ENCODE measurements at places on chromosomes 5 and 9.

DNA sequence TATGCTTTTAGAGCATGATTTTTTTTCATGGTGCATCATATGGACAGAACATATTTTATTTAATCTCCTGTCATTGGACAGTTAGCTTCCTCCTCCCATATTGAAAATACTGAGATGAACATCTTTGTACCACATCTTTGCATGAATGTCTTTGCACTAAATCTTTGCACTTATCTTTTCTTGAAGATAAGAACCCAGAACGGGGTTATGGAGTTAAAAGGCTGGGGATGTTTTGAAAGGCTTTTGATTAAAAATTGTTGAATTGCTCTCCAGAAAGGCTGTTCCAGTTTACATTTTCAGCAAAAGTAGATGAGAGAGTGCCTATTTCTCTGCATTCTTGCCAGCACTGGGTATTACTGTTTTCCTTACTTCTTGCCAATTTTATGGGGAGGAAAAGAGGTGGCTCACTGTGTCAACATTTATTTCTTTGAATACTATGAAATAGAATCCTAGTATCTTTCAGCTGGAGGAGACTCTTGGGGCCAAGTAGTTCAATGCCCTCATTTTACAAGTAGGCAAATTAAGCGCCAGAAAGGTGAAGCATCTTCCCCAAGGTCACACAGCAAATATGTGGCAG lies 7.2 kb downstream of the NCS1 start:
- no peak for DNase-seq

DNA sequence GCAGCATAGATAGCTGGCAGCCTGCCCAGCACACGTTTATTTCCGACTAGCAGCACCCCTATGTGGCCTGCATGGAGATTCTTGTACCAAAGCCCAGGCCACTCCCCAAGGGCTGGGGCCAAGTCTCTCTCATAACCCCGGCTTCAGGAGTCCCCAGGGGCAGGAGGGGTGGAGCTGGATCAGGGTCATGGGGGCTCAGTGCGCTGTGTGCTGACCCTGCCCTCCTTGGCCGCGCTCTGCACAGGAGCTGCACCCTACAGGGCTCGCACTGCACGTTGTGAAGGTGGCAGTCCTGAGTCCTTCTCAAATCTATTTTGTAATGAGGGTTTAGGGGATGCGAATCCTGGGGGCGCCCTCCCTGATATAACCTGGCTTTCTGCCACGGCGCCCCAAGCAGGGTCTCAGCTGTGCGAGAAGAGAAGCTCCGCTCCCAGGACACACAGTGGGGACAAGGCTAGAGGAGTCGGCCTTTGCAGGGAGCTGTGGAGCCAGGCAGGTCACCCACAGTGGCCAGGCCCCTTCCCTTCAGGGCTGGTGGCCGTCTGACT lies 28.6 kb downstream of the NKD2 start:
- no peak for DNase-seq

DNA sequence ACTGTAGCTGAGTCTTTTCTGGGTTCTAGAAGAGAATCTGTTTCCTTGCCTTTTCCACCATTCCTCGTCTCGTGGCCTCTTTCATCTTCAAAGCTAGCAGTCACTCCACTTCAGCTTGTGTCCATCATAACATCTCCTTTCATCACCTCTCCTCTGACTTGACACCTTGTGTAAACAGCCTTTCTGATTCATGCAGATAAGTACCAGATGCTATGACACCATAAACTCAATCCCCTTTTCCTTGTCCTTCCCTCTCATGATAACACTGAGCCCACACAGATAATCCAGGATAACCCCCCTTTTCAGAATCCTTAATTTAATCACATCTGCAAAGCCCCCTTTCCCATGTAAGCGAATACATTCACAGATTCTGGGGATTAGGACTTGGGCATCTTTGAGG lies 95.5 kb downstream of the SNX24 start:
- DNase-seq, result no peak

- DNase-seq, result no peak
These were observed 18.6 kb downstream of the HOMER1 start for GRCh38 chr5:79495311-79495710.

- DNase-seq, result no peak
These were observed 243.0 kb downstream of the IRX2 start for GRCh38 chr5:2508514-2508913.

GRCh38 chr5:20023686-20024180 lies 35.7 kb upstream of the CDH18 start:
- no peak for DNase-seq

DNA sequence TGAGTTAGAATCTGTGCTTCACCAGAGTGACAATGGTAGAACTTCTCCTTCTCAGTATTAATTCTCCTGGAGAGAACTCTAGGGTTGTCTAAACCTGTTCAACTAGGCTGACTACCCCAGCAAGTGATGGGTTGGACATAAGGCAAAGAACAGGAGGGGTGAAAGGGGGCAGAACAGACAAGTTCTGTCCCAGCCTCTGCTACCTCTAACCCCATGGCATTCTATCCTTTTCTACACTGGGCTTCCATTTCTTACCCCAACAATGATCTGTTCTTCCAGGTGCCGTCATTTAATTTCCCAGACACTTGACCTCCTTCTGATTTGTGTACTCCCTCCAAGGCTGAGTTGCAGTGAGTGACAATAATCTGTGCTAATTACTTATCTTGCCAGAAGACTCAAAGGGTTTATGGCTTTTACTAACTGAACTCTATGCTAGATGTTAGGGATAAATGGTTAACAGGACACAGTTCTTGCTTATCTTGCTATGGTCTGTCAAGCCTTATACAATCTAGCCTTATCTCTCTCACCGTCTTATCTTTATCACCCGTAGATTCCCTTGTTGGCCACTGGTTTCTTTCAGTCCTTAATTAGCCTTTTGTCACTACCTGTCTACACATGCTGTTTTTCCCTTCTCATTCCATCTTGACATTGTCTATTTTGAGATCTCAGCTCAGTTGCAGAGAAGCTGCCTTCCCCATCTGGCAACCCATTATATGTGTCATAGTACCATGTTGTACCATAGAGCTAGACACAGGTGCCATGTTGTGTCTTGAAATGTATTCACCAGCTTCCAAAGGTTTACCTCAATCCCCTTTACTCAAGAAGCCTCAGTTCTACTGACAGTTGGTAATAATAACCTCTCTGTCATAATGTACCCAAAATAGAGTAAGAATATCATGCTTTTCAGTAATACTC lies 10.0 kb upstream of the MATR3 start:
- peak; percentile 47 for DNase-seq

DNA sequence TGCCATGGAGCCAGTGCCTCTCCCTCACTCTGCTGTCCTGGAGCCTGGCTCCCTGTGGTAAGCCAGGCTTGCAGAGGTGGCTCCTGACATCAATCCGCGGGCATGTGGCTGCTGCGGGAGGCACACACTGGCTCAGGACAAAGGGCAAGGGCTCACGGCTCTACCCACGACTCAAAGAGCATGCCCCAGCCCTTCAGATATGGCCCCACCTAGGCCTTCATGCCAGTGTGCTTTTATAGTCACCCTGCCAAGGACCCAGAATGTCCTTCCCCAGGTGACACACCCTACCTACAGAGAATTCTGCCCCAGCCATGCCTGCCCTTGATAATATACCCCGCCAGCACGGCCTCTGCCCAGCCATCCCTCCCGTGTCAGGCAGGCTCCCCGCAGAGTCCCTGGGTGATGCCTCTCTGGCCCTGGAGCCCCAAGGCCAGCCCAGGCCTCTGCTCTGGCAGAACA lies 1.6 kb downstream of the MGAT4B start:
- no peak for DNase-seq

GRCh38 chr5:113044776-113045465 lies 68.3 kb downstream of the DCP2 start:
- peak; percentile 25 for DNase-seq

DNA sequence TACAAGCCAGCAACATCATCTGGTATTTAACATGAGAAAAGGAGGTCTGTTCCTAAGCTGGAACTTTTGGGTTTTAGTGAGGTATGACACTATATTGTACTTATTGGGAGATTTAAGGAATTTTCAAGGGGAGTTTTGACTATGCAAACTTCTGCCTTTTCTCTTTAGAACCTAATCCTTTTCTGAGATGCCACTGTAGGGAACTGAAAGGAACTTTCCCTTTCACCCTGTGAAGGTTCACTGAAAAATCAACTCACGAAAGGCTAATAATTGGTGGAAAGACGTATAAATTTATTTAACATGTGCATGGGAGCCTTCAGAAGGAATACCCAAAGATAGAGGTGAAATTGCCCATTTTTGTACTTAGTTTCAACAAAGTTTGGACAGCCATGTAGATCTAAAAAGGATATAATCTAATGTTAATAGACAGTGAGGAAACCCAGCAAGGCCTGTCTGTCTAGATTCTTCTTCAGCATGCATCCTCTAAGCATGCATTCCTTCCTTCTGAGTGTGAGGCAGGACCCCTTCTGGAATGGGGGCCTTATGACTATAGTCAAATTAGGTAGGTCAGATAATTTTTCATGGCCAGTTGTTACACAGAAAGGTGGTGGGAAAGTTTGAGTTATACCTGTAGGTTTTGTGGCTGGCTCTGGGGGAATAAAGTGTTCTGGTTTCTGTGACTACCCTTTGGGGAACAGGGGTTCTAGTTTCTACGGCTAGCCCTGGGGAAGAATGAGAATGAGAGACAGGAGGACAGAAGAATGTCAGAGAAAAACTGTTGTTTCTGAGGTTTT lies 200.3 kb downstream of the C9orf152 start:
- no peak for DNase-seq

GRCh38 chr5:155056644-155057269 lies 43.2 kb downstream of the KIF4B start:
- DNase-seq, result no peak

GRCh38 chr9:98356326-98356725 lies 100.9 kb upstream of the TBC1D2 start:
- DNase-seq, result no peak

DNA sequence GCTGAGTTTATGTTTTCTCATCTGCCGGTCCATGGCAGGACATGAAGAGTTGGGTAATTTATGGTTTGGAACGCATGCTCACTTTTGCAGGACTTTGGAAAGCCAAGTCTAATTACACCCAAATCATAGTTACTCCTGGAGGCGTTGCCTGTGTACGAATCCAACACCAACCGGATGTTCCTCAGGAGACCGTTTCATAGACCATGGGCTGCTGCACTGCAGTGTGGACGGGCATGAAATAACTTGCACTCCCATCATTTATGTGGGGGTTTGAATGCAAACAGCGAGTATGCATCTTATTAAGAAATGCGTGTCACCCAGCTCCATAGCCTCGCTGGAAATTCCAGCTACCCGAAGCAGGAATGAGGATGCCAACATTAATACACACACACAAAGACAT lies 96.1 kb upstream of the IRX2 start:
- DNase-seq, result no peak

GRCh38 chr5:83539463-83539790 lies 67.9 kb downstream of the VCAN start:
- DNase-seq, result no peak

DNA sequence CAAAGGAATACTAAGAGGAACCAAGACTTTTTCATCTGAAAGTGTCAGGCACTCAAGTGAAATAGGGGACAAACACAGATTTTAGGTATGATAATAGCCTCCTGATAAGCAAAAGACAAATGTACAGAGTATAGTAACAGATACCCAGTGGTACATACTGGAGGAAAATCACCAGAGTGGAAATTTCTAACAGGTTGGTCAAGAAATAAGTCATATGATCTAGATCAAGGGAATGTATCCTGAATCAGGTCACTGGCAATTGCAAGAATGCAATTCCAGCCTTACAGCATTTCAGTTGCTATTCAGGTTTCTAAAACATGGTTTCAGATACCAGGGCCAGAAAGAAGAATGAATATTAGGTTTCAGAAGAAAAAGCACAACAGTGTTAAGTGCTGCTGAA lies 82.2 kb upstream of the SLCO6A1 start:
- DNase-seq, result no peak

GRCh38 chr9:136732444-136733178 lies 10.1 kb downstream of the LCN10 start:
- peak; percentile 57 for DNase-seq

GRCh38 chr9:3916984-3917383 lies 382.9 kb downstream of the GLIS3 start:
- DNase-seq, result no peak

DNA sequence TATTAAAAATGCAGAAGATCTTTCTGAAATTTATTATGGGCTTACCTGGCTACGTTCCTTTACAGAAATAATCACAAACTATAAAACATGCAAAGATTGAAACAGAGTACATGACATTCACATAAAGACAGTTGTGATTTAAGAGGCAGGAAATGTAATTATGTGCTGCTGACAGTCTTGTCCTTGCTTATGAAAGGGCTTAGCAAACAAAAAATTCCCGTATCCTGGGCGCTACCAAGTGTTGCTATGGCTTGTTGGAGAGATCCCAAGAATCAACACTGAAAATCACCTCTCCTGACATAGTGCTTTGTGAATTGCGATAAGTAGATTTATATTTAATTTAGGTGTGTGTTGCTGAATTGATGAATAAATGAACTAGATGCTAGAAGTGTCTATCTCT lies 352.5 kb upstream of the C9orf72 start:
- no peak for DNase-seq

DNA sequence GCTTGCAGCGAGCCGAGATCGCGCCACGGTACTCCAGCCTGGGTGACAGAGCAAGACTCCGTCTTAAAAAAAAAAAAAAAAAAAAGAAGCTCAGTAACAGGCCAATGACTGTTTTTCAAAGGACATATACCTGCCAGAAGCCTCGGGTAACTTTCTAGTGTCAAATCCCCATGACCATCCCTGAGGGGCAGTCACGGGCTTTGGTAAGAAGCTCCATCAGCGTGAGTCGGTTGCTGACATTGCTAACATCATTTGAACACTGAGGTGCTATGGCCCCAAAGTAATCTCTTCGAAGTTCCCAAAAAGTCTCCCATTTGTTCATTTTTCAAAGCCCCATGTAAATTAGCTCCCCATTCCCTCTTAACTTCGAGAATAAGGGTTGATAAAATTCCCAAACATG lies 11.6 kb downstream of the NAIP start:
- DNase-seq, result peak; percentile 65

DNA sequence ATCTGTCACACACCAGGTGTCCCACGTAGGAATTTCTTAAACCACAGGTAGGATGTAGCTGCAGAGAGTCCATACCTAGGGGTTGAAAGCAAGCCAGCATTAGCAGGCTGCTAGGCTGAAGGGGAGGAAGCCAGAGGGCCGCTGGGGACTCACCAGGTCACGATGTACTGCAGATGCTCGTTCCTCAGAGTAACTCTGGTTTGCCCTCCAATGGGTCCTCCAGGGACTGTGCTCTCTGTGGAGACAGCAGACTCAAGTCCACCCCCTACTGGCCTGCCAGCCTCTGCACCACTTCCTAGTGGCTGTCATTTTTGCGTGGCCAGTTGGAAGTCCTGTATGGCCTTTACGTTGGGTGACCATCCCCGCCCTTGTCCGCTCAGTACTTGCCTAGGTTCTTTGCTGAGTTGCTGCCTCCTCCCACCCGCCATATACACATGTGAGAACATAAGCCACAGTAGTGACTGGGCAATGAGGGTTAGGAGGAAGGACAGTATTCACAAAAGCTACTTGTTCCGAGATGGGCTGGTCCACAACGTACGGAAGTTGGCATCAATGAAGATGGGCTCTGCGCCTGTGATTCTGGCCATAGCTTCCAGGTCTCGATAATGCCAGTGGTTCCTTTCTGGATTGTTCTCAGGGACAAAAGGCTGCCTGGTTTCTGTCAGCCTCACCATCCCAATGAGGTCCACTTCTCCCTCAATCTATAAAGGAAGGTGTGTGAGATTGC lies 4.1 kb downstream of the RPL7A start:
- peak; percentile 93 for DNase-seq
